Fibroblast of pulmonary artery (primary cell): ENCODE measurements at places on chromosomes 1 and 21.

GRCh38 chr1:10610901-10611600 is 136.3 kb downstream of the PEX14 start:
- peak; percentile 17 for DNase-seq

DNA sequence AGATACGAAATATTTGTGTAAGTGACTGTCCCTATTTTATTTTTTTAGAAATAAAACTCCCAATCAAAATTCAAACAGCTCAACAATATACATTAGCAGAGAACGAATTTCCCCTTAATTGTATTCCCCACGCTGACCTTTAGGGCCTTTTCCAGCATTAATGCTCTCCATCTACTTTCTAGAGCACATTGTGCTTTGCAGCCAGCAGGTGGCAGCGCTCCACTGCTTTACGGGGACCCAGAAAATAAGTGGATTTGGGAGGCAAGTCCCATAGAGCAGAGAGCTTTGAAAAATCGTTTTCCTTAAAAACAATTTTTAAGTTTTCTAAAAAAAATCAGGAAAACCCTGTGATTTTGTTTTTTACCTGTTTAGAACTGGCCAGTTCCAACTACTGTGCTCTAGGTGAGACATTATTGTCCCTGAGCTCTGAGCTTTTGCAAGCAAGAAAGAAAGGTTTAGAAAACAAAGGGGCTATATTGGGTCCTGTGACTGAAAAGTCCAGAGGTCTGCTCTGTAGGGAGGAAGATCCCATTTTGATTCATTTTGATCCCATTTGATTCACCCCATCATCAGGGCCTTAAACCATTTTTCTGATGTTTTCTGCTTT is 144.4 kb upstream of the ZNF644 start:
- peak; percentile 71 for DNase-seq

DNA sequence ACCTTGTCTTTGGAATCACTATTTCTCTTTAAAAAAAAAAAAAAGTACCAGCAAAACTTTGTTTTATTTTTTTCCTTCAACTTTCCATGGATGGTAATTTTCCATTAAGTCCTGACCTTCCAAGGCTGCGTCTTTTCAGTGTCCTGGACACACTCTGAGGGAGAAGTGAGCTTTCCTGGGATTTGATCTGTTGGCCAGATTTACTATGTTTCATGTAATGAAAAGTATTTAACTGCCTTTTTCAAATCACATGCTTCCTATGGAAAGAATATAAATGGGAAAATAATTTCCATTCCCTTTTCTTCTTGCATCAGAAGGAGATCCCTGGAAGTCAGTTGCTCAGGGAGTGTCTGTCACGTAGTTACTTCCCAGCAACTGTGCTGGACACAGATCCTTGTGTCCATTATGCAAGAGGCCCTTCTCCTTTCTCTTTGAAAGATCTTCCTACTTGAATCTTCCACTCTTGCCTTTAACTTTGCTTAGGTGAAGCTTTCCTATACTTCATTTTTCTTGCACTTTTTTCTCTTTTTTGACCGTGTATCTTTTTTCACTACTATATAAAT is 59.3 kb downstream of the CENPF start:
- no peak for DNase-seq

DNA sequence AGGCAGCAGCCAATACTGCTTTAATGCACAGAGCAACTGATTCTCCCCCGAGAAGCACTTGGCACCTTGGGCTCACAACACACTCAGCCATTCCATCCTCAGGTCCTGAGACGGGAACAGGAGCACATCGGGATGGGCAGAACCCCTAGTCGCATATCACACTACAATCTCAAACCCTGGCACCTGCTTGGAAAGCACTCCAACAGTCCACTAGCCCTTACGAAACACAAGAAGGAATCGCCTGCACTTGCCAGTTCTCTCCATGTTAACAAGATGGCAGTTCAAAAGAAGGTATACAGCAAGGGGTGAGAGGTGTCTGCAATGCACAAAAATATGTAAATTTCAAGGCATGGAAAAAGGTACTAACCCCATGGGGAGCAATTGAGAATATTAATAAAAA is 21.4 kb downstream of the JAK1 start:
- no peak for DNase-seq

- DNase-seq: peak; percentile 70
Observed at GRCh38 chr1:27122652-27123051, 32.3 kb downstream of the SLC9A1 start.

DNA sequence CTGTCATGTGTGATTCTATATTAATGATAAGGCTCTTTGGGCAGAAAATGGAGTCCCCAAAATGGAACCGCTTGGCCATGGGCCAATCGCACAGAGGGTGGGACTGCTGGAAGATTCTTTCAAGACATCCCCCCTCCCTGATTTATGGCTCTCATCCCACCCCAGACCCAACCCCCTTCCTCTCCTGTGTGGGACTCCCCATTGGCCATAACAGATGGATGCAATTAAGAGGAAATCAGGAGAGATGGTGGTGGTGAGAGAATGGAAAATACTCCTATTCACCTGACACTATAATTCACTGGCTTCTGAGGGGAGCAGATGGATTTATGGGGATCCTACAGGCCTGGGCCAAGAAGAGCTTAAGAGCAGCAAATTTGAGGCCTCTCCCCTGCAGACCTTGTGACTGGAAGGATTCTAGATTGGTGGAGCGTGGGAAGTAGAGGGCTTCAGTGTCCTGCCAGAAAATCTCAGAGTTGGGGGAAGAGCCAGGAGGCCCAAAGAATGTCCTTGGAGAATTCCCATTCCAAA is 1.7 kb downstream of the IGFN1 start:
- no peak for DNase-seq

GRCh38 chr21:22885079-22885478 is 1886.9 kb downstream of the NCAM2 start:
- DNase-seq: no peak

GRCh38 chr1:1939296-1940122 is 20.4 kb upstream of the TMEM52 start:
- no peak for DNase-seq

GRCh38 chr1:85296980-85297379 is 20.5 kb upstream of the BCL10 start:
- no peak for DNase-seq

- DNase-seq: no peak
Observed at GRCh38 chr1:58456470-58456869, 90.1 kb downstream of the OMA1 start.

- DNase-seq: no peak
Observed at GRCh38 chr1:204377800-204378668, 18.3 kb upstream of the PLEKHA6 start.

DNA sequence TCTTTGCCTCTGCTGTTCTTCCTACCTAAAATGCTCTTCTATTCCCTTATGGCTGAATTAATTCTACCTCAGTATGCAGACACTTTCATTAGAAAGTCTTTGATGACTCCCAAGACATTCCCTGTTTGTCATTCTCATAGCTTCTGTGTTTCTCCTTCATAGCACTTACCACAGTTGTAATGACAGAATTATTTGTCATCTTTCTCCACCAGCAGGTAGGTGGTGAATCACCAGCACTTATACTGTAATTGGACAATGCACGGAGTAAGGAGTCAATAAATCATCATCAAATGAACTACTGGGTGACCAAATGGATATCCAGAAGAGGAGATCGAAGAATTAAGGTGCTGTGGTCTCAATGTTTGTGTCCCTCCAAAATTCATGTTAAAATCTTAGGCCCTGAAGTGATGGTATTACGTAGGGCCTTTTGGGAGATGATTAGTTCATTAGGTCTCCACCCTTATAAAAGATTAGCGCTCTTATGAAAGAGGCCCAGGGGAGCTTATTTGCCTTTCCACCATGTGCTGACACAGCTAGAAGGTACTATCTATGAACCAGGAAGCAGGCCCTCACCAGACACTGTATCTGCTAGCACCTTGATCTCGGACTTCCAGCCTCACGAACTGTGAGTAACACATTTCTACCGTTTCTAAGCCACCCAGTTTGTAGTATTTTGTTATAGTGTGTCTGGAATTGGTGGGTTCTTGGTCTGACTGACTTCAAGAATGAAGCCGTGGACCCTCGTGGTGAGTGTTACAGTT is 2.4 kb upstream of the CCT8 start:
- no peak for DNase-seq

DNA sequence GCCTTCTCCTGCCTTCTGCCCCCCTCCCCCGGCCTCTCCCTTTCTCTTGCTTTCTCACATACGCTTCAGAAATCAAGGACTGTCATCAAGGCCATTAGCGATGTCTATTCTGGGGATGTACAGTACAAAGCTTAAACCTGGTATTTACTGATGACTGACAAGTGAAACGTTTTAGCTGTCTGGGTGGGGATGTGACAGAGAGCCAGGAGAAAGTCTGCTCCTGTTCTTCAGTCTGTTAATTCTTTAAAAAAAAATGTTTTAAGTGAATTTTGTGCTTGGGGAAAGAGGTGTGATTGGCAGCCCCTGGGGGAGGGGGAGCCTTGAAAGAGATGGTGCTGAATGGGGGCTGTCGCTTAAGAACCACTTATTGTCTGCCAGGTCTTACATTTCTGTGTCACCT is 283.0 kb upstream of the PLXNA2 start:
- no peak for DNase-seq

DNA sequence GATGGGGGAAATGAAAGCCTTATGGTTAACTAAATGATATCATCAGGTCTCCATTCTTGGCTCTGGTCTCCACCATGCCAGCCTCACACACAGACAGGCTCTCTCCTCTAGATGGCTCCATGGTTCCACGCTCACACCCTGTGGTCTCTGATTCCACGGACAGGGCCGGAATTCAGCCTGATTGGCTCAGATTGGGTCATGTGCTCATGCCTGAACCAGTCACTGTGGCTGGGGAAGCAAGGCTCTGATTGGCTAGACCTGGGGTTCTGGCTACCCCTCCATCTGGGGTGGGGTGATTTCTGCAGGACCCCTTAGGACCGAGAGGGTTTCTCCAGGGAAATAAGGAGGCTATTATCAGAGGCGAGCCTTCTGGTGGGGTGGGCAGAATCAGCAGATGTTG is 277.0 kb downstream of the PTPRU start:
- peak; percentile 61 for DNase-seq
